ENCODE measurements at places on chromosomes 1 and 21.

GRCh38 chr1:27257155-27257554, 22.7 kb downstream of the WDTC1 start:
- DNase-seq: no peak

- no peak for DNase-seq
Measured at GRCh38 chr1:81672766-81673165, 128.0 kb upstream of the ADGRL2 start.

DNA sequence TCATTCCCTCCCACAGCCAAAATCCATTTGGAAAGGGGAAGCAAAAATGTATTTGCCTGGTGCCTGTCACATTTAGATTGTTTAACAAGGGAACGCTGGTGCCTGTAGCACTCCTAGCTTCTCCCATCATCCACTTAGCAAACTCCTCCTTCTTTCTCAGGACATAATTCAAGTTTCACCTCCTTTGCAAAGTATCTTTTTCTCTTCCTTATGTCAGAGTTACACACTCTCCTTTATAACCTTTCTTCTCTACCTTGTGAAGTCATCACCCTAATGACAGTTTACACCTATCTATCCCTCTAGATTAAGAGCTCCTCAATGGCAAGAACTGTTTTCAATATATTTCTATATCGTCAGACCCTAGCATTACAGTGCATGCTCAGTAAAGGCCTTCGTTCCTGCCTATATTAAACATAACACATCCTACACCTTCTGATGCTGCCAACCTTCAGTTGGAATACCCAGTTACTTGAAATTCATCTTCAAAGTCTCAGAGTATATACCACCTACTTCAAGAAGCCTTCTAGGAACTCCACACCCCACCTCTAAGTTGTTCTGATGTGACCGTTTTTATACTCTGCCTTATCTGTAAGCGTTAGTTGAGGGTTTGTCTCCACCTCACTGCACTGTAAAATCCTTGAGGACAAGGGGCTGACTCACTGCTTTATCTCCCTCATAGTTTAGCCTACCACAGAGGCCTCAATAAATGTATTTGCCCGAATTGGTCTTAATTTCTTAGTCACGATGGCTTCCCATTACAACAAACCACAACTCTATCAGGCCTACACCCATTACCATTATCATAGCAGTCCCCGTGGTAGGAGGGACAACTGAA, 1.0 kb upstream of the EPS15 start:
- DNase-seq: no peak

DNA sequence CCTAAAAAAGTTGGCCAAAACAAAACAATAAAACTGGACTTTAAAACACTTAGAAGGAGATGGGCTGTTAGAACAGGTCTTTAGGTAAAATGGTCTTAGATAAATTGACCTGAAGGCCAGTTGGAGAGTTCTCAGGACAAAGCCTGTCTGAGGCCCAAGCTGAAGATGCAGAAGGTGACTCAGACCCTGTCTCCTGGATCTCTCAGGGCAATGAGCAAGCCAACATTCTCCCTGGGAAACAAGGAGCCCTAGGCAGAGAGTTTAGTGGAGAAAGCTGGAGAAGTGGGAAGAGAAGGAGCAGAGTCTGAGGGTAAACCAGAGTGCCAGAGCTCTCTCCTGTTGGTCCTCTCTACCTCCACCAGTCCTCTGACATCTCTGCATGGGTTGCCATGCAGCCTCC, 70.1 kb downstream of the FCRL5 start:
- no peak for DNase-seq

GRCh38 chr1:51217101-51217500, 19.0 kb upstream of the RNF11 start:
- no peak for DNase-seq
